ENCODE measurements at places on chromosomes 6 and 20.
A peak's percentile ranks its signal among the peaks of the same experiment; 100 is the strongest.

- no peak for DNase-seq
Observed at GRCh38 chr20:22561965-22562577, 22.3 kb downstream of the FOXA2 start.

GRCh38 chr20:37976887-37977286 is 56.4 kb downstream of the TTI1 start:
- no peak for DNase-seq

GRCh38 chr6:50868466-50868865 is 49.8 kb downstream of the TFAP2B start:
- no peak for DNase-seq

- DNase-seq, result no peak
Observed at GRCh38 chr20:50339466-50339901, 148.9 kb downstream of the CEBPB start.

DNA sequence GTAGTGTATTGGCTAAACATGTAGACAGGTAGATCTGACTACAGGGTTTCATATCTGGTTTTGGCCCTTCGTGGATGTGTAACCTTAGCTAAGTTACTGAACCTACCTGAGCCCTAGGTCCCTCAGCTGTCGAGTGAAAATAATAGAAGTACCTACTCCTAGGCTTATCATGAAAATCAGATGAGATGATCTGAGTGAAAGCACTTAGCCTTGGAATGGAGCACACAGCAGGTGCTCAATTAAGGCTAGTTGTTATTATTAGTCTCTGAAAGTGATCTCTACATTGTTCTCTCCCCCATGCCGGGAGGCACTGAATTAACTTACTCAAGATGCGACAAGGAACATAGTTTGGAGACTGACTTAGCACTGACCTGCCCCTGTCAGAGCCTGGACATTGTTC is 174.7 kb upstream of the ZNF217 start:
- no peak for DNase-seq

DNA sequence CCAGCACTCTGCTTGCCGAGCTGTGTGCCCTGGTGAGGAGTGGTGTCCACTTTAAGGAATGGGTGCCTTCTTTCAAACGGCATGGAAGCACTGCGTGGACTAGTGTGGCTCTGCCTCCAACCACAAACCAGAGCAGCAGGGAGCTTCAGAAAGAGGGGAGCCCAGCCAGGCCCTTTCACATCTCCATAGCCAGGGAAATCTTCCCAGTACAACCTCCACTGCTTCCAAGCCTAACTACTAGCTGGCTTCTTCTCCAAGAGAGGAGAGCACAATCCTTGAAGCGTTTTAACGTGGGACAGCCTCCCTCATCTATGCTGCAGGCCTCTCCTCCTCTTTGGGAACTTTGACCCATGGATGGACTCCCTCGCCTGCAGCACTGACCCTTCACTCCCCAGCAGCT is 26.7 kb downstream of the TNXB start:
- DNase-seq, result no peak

- DNase-seq, result no peak
Observed at GRCh38 chr6:162626869-162627268, 100.7 kb downstream of the PRKN start.

- peak; percentile 28 for DNase-seq
Observed at GRCh38 chr6:28105245-28105639, 19.2 kb upstream of the ZSCAN16 start.

DNA sequence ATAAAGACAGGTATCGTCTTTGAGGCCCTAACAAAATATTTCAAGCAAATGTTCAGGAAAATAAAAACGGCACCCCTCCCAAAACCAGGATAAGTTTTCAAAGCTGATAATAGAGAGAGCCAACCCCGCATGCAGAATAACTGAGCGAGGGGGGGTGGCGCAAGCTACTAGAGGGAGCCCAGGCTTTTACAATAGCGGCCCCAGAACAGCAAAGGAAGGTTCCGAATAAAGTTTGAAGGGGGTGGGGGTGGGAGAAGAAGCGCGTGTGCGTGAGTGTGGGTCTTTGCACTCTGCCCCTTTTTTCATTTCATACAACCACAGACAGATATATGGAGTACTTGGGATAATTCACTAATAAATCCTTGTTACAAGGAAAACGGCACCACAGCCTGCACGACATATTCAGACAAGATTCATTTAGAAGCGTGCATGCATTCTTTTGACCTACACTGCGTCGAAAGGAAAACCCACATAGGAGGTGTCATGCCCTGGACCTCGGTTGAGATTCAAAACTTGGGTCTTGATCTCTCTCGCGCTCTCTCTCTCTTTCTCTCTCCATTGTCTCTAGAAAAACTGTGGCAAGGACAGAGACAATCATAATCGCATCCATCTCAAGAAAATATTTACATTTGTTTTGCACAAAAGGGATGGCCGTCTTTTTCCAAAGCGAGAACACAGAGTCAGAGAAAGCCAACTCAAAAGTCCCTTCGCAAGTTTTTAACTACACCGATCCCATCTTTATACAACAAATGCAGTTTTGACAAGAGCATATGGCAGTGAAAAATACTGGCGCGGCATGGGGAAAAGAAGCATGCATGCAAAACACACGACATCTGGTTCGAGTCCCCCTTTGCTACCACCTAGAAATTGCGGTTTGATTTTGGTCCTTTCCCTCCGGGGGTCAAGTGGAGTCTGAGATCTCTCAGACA is 1.6 kb downstream of the OLIG3 start:
- no peak for DNase-seq

DNA sequence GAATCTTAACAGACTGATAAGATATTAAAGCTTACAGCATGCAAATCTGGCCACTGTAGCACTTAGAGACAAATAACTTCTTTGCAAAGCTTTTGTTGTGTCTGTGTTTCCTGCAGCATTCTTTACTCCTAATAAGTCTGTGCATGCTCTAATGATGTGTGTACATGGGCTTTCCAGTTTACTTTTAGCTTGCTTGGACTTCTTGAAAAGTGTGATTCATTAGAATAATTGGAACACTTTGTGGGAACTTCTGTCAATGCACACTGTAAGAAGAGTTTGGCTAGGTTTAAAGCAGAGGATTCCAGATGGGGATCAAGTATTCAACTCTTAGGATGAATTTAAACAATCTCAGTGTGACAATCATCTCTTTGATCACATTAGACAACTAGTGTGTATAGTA is 22.1 kb upstream of the TINAG start:
- DNase-seq, result no peak

DNA sequence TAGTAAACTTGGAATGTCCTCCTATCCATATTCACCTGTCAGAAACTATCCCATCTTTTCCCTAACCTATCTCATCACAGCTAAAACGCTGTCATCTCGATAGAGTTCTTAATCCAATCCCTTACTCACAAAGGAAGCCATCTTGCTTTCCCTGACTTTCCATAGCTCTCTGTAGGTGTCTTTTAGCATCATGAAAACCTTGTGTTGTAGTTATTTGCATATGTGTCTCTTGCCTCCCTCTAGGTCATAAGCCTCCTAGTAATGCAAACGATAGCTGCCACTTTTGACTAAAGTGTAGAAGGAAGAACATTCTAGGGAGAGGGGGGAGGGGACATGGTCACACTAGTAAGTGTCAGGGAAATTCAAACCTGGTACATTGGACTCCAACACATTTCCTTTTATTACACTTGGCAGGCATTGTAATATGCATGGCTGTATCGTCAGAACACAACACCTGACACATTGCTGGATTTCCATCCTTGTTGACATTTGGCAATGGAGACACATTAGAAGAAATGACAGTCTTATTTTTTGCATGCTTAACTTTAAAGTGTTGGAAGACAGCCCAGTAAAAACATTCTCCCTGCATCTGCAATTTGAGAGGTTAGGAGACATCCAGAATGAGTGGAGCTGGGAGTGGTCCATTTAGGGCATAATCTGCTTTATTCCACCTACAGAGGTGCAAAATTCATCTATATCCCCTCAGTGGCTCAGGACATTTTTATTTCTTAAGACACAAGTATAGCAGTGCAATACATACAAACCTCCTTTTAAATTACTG is 283.4 kb downstream of the HAO1 start:
- DNase-seq, result peak; percentile 68

DNA sequence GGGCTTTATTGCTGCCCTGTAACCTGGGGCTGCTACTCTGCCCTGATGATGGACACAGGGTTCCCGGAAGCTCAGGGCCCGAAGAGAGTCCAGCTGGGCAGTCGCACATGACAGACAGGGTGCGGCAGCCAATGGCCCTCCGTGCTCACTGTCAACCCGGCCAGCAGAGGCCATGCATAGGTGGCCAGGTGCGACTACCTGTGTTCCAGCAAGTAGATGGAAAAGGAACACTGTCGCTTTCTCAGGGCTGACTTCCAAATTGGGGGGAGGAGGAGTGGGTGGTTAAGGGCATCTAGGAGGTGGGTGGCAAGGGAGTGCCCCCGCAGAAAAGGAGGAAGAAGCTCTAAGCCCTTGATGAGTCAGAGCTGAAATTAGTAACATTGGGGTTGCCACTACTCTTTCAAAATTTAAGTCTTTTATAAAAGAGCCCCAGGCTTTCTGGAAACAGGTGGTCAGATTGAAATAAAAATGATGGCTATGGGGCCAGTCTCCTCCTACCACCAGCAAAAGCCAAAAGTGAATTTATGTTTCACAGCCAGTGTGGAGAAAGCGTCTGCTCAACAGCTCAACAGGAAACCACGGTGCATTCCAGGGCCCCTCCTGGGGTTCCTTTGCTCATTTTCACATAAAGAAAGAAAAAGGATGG is 2.3 kb upstream of the RAMACL start:
- DNase-seq, result no peak

GRCh38 chr20:36306553-36307411 is 643 bp downstream of the DLGAP4 start:
- no peak for DNase-seq

DNA sequence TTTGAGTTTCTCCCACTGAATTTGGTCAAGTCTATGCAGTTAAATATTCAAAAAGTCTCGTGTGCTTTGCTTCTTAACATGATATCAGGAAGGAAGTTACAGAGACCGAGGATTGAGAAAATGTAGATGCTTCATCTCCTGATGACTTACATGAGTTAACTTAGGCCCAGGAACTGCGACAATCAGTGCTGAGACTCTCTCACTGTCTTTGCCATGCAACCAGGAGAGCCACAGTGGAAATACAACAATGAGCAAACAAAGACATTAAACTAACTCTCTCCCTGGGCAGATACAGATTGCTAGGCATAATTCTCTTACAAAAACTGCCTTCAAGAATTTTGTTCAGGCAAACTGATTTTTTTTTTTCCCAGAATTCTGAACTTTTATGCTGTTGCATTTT is 440.6 kb upstream of the EPHA7 start:
- no peak for DNase-seq

DNA sequence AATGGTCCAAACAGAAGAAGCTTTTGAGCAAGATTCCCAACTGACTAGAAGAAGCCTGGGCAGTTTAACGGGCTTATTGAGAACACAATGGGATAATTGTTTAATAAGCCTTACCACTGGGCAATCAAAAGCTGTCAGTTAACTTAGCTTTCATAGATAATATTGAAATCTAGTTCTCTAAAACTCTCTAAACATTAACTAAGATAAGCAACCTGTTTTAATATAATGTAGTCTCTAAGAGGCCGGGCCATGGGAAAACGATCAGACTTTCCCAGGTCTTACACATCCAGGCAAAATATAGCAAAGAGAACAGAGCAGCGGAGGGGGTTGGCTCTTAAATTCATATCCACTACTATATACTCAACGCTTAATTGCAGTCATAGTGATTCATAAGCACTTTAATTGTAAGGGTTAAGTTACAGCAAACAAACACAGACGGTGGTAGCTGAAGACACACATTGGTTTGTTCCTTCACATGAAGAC is 128.0 kb upstream of the FAM83B start:
- peak; percentile 99 for DNase-seq

GRCh38 chr6:142307963-142308748 is 6.3 kb downstream of the ADGRG6 start:
- no peak for DNase-seq

DNA sequence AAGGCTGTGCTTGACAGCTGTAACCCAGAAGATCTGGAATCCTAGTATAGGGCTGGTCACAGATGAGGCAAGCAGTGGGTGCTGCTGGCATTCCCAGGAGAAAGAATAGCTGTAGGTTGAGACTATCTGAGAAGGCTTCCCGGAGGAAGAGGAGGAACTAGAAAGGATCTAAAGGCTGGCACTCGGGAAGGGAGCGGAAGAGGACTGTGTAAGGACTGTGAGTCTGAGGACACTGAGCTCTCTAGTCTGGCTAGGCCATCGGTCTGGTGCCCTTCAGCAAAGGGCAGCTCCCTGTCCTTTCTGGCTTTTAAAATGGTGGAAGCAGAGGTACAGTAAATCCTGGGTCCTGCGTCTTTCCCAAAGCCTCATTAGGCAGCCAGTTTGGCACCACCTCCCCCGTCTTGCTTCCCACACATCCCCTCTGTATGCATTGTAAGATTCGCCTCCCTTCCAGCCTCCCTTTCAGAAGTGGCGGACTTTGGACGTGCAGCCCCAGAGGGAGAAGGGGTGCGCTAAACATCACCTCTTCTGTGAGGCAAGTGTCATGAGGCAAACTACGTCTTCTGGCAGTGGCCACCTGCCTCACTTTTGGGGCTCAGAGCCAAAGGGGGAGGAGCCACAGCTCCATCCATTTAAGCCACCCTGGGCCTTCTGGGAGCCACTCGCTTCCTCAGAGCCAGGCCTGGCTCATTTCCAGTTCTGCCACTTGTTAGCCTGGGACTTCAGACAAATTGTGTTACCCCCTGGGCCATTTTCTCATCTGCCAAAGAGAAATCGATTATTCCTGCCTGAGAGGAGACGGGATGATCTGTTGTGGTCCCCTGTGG is 8.6 kb downstream of the SNPH start:
- peak; percentile 90 for DNase-seq
